ENCODE measurements at places on chromosomes 3 and 15.

DNA sequence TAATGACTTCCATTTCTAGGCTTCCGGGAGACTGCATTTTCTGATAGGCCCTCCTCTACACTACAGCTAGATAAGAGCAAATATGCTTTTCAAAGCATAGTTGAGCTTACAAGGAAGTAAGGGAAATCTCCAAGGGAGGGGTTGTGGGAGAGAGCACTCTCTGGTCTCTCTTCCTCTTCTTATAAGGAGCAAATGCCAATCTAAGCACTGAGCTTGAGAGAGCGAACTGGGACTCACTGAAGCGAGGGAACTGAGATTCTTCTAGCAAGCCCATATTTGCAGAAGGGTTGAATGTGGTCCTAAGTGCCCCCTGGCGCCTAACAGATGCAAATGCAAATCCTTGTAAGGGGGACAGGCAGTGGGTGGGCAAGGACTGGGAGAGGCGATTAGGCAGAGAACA lies 164.8 kb downstream of the ERC2 start:
- DNase-seq = peak; percentile 48

DNA sequence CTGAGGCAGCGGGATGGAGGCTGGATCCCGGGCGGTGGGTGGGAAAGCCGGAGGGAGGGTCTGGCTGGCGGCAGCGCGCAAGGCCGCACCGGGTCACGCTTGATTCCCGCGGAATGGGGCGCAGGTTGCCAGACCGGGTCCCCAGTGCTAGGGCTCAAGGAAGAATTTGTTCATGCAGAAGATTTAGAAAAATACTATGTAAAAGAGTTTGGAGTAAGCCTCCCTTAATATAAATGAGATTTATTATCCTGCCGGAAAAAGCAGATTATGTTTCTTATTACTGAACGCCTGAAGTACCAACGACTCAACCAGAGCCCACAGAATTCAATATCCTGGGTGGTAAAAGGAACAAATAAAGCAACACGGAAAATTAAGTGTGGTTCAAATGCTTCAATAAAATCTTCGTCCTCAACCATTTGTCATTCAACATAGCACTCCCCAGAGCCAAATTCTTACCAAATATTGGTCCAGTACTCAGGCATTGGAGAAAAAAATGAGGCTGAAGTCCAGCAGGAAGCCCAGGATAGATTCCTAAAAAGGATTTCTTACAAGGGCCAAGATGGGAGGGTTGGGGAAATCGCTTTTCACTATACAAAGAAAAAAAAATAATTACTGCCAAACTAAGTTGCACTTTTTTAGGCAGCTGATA lies 1.2 kb upstream of the ZBTB20 start:
- peak; percentile 56 for DNase-seq

DNA sequence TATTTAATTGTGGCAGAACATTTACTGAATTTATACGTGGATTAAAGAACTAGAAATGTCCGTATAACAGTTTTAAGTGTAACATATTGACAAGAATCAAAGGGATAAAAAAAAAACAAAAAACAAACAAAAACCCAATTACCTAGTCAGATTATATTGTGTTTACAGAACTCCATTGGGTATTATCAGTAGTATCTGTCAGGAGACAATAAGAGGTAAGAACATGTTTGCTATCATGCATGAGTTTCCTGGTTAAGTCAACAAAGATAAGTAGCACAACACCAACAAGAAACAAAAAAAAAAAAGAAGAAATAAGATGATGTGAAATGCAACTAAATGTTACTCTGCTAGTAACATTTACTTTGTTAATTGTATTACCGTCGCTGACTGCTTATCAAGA lies 570.6 kb downstream of the ZBBX start:
- no peak for DNase-seq

DNA sequence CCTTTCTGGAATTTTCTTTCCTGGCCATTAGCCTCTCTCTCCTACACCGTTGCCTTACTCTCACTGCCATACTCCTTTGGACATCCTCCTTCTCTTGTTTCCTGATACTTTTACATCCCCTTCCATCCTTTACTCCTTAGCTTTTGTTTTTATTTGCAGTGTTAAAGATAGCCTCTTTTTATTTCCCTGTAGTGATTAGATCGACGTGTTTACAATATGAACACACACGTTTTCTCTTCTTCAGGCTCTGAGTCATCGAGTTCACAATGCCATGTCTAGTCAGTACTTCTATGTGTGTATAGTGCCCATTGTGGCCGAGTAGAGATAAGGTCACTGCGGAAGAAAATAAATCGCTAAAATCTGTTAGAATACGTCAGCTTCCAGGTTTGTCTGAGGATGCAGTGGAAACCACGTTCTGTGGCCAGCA lies 208.5 kb downstream of the LPP start:
- DNase-seq = peak; percentile 43

DNA sequence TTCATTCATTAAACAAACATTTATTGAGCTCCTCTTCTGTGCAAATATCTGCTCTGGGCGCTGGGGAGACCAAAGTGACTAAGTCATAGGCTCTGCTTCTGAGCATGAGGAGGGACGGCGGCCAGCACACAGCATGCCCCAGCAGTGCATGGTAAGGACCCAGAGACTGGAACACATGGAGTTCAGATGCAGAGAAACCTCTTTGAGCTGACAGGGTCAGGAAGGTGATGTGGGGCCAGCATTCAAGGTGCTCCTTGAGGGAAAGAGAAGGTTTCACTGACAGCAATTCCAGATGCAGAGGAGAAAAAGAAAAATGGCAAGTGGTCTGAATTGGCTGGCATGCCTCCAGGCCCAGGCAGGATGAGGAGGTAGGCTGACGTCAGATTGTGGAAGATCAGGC lies 234.5 kb downstream of the UACA start:
- no peak for DNase-seq

- DNase-seq = peak; percentile 51
Observed at GRCh38 chr3:154018100-154018696, 103.0 kb upstream of the ARHGEF26 start.

- DNase-seq = no peak
Observed at GRCh38 chr15:74400313-74400860, 32.9 kb upstream of the CYP11A1 start.

- no peak for DNase-seq
Observed at GRCh38 chr3:128066114-128066513, 13.9 kb downstream of the SEC61A1 start.

- DNase-seq = no peak
Observed at GRCh38 chr3:64561325-64561843, 126.4 kb downstream of the ADAMTS9 start.

DNA sequence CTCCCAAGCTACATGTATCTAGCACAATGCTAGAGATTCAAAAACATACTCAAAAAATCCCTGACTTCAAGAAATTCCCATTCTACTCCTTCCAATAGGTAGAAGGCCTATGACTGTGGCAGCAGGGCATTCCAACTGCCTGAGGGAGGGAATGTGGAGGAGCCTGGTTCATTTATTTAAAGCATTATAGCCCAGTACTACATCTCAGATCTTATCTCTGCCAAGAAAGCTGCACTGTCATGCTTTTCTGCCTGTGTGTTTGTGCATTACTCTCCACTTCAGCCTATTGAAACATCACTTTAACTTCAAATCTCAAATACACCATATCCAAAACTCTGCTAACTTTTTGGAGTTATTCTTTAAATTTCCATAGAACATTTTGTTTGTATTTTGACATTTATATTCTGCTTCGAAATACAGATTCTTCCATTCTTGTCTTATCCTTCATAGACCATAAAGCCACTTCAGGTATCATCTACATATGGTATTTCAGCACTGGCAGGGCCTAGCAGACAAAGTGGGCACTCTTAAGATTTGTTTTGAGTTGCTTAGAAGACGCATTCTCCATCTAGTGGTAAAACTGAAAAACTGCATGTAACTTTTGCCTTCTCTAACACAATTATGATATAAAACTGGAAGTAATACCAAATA lies 59.1 kb upstream of the NEDD4 start:
- DNase-seq = peak; percentile 84

GRCh38 chr3:46378426-46378942 lies 7.7 kb downstream of the CCR5 start:
- peak; percentile 58 for DNase-seq

- DNase-seq = no peak
Observed at GRCh38 chr3:119219069-119219468, 21.6 kb downstream of the B4GALT4 start.

- DNase-seq = no peak
Observed at GRCh38 chr3:60399292-60399691, 852.0 kb downstream of the FHIT start.

- DNase-seq = no peak
Observed at GRCh38 chr3:10500717-10501663, 4.4 kb downstream of the ATP2B2 start.

DNA sequence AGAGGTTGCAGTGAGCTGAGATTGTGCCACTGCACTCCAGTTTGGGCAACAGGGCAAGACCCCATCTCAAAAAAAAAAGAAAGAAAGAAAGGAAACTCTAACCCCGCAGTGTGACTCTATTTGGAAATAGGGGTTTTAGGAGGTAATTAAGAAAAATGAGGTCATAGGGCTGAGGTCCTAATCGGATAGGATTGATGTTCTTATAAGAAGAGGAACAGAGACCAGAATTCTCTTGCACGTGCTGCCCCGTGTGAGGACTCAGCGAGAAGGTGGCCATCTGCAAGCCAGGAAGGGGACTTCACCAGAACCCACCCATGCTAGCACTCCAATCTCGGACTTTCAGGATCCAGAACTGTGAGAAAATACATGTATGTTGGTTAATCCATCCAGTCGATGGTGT lies 25.8 kb downstream of the KLHL6 start:
- no peak for DNase-seq

- no peak for DNase-seq
Observed at GRCh38 chr3:81492040-81492439, 269.4 kb downstream of the GBE1 start.

- no peak for DNase-seq
Observed at GRCh38 chr3:69364354-69364753, 21.5 kb downstream of the FRMD4B start.

DNA sequence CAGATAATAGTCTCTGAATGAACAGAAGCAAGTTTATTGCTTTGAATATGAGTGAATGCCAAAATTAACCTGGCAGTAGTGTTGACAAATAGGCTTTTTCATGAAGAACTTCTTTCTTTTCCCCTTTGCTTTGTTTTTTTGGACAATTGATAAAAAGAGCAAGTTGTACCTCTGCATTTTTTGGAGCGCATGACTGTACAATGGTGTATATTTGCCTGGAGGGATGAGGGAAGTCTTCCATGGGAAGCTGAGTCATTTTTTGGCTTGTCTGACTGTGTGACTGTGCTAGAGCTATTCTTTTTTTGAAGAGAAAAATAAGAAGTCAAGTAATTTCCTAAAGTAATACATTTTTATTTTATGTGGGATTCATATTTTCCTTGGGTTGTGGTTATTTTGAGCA lies 186.9 kb downstream of the KLHL25 start:
- peak; percentile 63 for DNase-seq

GRCh38 chr3:10434144-10434937 lies 71.0 kb downstream of the ATP2B2 start:
- no peak for DNase-seq

DNA sequence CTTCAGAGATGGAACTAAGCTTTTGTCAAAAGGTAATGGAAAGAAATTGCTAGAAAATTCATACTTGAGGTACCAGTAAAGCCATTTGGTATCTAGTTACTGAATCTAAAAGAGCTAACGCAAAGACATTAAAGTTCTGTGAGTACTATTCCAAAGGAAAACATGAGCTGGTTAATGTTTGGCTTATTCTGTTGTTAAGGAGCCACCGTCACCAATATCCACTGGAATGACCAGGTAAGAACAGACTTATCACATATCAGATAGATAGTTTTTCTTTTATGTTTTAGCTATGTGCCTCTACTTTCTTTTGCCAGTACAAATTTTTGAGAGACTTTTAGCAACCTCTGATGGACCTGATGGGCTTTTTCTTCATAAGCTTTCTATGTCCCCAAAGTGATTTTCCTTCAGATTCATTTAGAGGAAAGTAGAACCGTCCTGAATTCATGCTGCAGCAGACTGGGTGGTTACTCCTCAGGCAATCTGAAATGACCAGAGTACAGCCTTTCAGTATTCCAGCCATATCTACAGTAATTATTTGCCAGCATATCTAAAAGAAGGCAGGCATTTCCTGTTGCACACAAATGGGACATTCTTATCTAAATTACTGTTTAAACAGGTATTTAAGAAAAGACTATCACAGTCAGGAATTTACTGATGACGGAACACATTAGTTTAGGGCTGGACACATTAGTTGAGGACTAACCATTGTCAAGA lies 274.1 kb downstream of the MECOM start:
- DNase-seq = no peak

- no peak for DNase-seq
Observed at GRCh38 chr3:135558150-135558783, 407.3 kb upstream of the PPP2R3A start.

- DNase-seq = no peak
Observed at GRCh38 chr3:102180280-102180931, 254.4 kb upstream of the ZPLD1 start.

DNA sequence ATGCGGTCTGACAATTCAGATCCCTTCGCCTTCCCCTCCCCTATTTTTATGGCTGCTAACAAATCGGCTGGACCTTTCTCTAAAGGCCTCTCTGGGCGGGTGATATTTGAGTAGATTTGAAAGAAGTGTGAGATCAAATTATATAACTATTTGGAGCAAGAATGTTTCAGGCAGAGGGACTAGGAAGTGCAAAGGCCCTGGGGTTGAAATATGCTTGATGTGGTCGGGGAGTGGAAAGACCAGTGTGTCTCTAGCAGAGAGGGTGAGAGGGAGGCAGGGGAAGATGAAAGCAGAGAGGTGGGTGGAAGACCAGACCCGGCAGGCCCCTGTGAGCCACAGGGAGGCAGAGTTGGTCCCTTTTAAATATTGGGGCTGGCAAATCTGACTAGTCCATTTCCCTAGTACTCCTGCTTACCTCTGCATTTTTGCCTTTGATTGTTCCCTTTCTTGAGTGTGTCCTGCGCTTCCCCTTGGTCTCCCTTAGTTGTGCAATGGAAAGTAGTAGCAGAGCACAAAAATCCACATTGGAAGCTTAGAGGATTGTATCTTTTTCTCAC lies 32.3 kb downstream of the SLCO3A1 start:
- no peak for DNase-seq

DNA sequence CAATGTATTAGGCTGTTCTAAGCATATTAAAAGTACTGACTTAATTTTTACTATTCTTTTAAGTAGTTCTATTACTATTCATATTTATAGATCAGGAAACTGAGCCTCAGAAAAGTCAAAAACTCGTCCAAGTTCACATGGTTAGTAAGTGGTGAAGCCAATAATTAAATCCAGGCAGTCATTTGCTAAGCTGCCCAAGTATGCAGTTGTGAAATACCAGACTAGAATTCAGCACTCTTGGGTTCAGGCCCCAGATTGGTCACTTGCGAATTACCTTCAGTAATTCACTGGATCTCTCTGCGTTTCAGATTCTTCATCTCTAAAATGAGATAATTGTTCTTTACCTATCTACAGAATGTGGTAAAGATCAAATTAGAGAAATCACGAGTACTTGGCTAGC lies 161.9 kb upstream of the CADPS start:
- no peak for DNase-seq

- DNase-seq = no peak
Observed at GRCh38 chr3:102059145-102059943, 210.0 kb downstream of the NFKBIZ start.

DNA sequence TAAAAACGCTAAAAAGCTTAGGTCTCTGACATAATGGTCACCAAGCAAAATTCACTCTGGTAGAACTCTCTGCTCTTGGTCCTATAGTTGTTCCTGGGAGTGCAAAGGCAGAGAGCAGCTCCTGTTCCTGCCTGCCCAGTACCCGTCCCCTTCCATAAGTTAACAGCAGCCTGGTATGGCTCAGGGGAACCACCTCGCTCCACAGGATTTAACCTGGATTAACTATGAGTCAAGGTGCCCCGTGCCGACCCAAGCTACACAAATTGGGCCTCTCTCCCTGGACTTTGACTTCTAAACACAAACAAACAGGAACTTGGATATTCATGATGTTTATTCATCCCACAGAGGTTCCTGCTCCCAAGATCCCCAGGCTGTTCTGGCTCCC lies 32.1 kb downstream of the SCAP start:
- no peak for DNase-seq

Measured in RKO (cell line).